ENCODE measurements at places on chromosomes 7 and 10.

- no peak for DNase-seq
Observed at GRCh38 chr10:8044331-8044907, 10.1 kb upstream of the GATA3 start.

GRCh38 chr7:105661625-105662024 lies 80.3 kb upstream of the EFCAB10 start:
- DNase-seq, result no peak

DNA sequence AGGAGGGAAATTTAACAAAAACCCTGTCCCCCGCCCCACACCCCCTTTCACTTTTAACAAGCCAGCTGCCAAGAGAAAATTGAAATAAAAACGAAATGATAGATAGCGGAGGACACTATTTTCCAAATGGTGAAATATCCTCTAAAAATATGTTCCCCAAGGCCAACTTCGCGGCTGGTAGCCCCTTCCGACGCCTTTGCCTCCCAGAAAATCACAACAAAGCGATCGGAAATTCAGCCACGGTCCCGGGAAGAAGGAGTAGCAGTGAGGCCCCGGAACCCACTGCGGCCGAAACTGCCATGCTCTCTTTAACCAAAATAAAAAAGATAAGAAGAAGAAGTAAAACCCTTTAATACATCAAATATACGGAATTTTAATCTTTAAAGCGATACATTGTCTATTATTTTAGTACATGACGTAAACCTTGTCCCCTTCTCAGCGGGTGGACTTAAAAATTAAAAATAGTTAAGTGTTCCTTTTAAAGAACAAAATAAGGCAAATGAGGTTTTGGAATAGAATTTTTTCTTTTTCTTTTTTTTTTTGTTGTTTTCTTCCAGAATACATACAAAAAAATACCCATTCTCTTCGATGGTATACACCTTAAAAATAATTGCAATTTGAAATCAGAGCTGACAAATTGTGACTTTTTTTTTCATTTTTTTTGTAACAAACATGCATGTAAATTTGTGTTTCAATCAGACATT lies 3.9 kb downstream of the ZNF503 start:
- DNase-seq, result no peak

DNA sequence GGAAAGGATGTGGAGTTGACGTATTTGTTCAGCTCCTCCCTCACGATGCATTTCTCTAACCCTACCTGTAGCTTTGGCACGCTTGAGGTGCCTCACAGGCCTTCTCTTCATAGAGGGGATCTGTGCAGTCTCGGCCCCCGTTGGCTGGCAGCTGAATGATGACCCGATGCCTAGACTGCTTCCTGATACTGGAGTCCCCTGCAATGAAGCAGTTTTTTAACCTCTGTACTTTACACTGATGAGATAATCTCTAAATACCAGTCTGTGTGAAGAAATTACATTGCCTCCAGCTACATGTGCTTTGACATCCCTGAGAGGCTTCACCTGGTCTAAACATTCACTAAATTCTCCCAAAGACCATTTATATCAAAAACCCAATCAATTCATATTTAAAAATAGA lies 370.1 kb downstream of the THSD7A start:
- no peak for DNase-seq

GRCh38 chr7:54183055-54183454 lies 359.1 kb upstream of the VSTM2A start:
- DNase-seq, result no peak

DNA sequence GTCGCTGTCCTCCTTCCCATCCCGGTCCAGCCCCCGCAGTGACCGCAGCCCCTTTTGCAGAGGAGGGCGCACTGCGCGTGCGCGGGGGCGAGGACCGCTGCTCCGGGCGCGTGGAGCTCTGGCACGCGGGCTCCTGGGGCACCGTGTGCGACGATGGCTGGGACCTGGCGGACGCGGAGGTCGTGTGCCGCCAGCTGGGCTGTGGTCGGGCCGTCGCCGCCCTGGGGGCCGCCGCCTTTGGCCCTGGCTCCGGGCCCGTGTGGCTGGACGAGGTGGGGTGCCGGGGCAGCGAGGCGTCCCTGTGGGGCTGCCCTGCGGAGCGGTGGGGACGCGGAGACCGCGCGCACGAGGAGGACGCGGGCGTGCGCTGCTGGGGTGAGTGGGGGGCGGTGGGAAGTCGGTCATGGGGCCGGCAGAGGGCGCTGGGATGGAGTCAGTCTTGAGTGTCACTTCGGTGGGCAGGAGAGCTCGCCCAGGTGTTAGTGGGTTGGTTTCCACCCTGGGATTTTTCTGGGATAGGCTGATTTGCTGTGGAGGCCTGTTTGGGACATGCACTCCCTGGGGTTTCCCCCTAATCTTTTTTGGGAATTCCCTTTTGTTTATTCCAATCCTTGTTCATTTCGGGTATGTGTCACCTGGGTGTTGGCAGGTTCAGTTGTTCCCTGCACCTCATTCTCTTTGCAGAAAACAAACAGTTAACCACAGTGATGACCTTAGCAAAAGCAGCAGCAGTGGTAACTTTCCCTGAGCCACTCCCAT lies 11.6 kb downstream of the SCART1 start:
- no peak for DNase-seq

GRCh38 chr10:67837541-67838314 lies at the start of gene DNAJC12:
Gene DNAJC12, minus strand, starts transcription at chr10:67838188. Its CDS starts 177 bp downstream, at chr10:67838011.
- no peak for DNase-seq

DNA sequence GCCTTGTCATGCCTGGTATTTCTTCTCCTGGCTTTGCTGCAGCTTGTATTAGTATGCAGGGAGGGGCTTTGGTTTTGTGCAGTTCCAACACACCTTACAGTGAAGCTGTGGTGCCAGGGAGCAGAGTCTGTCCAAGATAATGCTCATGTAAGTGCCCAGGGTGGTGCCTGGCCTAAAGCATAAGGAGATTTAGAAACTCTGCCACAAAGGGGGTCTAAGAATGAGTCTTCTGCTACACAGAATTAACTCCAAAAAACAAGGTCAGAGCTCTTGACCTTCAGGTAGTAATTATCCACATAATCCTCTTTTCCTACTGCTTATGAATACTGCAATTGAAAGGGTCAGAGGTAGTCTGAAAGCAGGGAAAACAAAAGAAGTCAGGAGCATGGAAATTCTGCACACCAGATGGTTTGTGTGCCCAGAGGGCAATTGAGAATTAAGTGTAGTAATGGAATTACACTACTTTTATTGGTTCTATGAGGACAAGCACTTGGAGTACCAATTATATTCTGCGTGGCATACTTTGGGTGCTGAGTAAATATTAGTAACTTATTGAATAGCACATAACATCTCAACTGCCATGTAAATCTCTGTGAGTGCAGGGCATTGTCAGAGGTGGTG lies 121.5 kb downstream of the KAT6B start:
- DNase-seq, result no peak

- DNase-seq, result no peak
Observed at GRCh38 chr10:91944880-91945630, 21.5 kb downstream of the BTAF1 start.

DNA sequence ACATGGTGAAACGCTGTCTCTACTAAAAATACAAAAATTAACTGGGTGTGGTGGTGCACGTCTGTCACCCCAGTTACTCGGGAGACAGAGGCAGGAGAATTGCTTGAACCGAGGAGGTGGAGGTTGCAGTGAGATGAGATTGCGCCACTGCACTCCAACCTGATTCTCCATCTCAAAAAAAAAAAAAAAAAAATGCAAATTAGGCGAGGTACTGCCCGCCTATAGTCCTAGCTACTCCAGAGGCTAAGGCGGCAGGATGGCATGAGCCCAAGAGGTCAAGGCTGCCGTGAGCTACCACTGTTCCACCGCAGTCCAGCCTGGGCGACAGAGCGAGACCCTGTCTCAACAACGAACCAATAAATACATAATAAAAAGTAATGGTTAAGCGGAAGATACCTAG lies 1.1 kb upstream of the EIF4H start:
- DNase-seq, result no peak
